Activated T-cell treated with anti-CD3 and anti-CD28 coated beads for 4 hours (primary cell): ENCODE measurements at places on chromosomes 13 and 19.

GRCh38 chr19:55344444-55344843 is 4.8 kb downstream of the KMT5C start:
- no peak for DNase-seq

DNA sequence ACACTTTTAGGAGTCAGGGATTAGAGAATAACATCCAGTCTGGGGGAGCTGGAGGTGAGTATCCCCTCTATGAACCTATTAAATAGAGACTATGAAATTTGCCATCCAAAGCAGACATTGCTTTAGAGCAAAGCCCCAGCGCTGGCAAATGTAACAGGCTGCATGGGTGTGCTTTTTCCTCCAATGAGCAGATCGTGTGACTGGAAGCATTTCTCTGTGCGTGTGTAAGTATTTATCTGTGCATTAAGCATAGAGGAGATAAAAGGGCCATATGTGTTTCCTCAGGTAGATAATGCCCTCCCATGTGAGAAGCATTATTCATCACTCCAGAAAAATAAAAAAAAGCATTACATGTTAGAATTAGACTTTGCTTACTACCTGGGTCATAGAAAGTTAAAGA is 924 bp downstream of the TNFSF13B start:
- no peak for DNase-seq

DNA sequence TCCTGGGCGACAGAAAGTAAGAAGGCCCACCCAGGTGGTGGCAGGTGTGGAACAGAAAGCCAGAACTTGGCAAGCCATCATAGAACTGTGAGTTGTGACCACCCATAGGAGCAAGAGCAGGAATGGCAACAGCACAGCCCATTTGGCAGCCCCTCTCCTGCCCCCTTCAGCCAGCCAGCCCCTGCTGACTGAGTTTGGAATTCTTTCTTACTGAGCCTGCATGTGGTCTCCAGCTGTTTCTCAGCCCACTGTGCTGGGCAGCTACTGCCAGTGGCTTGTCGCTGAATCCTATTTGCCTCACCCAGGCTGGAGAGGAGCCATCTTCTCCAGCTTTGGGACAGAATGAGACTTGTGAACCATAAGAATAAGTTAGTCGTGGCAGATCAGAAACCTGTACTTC is 28.3 kb downstream of the CNMD start:
- DNase-seq, result no peak

GRCh38 chr13:75139291-75139690 is 342.7 kb downstream of the TBC1D4 start:
- DNase-seq, result no peak

GRCh38 chr19:41774515-41774980 is 19.2 kb downstream of the CEACAM6 start:
- DNase-seq, result peak; percentile 31

- no peak for DNase-seq
These were observed 158.0 kb downstream of the DLEU7 start for GRCh38 chr13:50685491-50685890.

DNA sequence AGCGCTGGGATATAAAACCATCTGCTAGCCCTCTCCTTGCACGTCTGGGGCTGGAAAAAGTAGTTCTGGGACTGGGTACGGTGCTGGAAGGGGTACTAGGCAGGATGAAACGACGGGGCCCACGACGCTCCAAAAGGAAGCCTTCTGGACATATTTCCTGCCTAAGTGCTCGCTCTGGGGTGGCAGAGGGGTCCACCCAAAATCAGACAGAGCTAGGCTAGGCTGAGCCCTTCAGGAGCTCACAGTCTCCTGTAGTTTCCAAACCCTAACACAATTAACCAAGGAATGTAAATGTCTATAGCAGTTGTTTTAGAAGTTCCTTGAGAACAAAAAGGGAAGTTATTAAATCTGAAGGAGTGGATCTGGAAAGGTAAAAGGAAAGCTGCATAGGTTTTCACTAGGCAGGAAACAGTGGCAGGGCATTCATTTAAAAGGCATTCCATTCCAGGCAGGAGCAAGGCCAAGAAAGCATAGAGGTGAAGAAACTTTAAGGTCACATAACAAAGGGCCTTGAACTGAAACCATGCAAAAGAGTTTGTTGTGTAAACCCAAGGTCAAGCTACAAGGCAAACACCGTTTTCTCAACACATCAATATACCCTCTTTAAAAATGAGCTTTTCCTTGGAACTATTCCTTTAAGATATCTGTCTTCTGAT is 634 bp upstream of the DIAPH3 start:
- no peak for DNase-seq

GRCh38 chr13:23386533-23386932 is 47.0 kb downstream of the SACS start:
- no peak for DNase-seq

DNA sequence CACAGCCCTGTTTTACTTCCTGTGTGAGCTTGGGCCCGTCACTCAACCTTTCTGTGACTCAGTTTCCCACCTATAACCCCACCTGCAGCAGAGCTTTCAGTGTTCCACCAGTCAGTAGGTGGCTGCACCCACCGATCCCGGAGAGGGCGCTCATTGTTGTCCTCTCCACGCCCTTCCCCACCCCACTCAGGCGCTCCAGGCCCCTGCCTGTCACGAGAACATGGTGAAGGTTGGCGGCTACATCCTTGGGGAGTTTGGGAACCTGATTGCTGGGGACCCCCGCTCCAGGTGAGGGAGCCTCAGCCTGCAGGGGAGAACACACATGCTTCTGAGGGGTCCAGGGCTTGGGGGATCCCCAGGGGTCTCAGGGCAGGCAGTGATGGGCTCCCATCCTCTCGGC is 12.3 kb downstream of the FUZ start:
- DNase-seq, result no peak

GRCh38 chr19:41853768-41854167 is 6.3 kb upstream of the RPS19 start:
- no peak for DNase-seq

GRCh38 chr19:6412447-6413091 is 12.0 kb downstream of the KHSRP start:
- DNase-seq, result no peak

- no peak for DNase-seq
These were observed 54.6 kb downstream of the ATP11A start for GRCh38 chr13:112744168-112745021.

GRCh38 chr13:37647031-37647650 is 48.6 kb upstream of the POSTN start:
- no peak for DNase-seq

GRCh38 chr19:39701291-39701690 is 3.0 kb upstream of the LGALS14 start:
- no peak for DNase-seq

GRCh38 chr19:31252441-31252840 is 96.8 kb downstream of the TSHZ3 start:
- no peak for DNase-seq

DNA sequence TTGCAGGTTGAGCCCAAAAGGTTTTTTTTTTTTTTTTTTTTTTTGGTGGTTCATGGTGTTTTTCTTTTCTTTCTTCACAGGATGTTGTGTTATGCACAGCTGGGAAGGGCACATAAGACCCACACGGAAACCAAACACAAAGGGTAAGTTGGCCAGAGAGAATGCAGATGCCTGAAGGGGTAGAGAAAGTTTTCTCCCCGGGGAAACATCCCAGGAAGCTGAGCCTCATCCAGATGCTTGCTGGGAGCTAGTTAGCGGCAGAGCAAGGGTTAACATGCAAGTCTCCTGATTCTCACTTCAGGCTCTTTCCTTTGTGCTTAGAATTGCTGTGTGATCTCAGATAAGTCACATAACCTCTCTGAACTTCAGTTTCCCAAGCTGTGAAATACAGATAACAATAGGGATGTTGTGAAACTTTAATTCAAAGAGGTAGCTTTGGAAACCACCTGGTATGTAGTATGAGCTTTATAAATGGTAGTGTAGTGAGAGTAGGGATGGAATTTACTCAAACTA is 3.1 kb downstream of the ADGRE1 start:
- no peak for DNase-seq

- no peak for DNase-seq
These were observed 219.9 kb downstream of the SPRY2 start for GRCh38 chr13:80121038-80121437.

GRCh38 chr13:28047757-28048388 is 52.5 kb downstream of the FLT3 start:
- DNase-seq, result no peak

DNA sequence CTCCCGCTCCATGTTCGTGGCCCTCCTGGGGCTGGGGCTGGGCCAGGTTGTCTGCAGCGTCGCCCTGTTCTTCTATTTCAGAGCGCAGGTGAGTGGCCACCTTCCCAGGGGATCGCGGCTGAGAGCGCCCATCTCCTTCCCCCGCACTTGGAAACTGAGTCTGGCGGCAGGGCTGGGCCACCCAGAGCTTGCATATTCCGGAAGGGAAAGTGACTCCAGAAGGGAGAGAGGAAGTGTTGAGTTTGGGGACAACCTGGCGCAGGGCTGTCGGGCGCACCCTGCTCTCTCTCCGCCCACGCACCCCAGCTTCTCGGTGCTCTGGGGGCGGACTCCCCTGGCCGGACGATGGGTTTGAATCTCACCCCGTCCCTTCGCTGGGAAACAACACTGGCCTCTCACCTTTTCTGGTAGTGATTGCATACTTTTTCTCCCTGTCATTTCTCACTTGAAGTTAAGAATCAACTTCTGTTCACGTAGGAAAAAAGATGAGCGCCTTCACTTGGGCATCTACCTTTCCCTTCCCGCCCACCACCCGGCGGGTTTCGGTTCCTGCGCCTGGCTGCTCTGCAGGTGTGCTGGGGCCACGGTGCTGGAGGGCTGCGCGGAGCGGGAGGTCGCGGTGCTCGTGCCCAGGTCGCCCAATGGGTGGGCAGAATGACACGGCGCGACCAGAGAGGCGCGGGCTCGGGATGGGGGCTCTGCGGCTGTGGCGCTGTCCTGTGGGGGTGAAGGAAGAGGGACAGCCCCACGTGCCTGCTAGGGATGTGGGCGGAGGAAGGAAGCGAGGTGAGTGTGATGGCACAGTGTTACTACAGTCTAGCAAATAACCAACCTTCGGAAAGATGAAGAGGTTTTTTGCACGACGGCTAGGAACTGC is 721 bp downstream of the TNFSF11 start:
- peak; percentile 60 for DNase-seq

- no peak for DNase-seq
These were observed 57.2 kb downstream of the SPATA13 start for GRCh38 chr13:24217601-24218281.

GRCh38 chr13:31859571-31859970 is 120.2 kb downstream of the RXFP2 start:
- DNase-seq, result no peak

GRCh38 chr19:16297575-16298178 is 26.9 kb upstream of the KLF2 start:
- DNase-seq, result no peak

- no peak for DNase-seq
These were observed 52.1 kb upstream of the AKAP11 start for GRCh38 chr13:42219876-42220275.
